ENCODE measurements at places on chromosomes 3 and 15.
A peak's percentile ranks its signal among the peaks of the same experiment; 100 is the strongest.

DNA sequence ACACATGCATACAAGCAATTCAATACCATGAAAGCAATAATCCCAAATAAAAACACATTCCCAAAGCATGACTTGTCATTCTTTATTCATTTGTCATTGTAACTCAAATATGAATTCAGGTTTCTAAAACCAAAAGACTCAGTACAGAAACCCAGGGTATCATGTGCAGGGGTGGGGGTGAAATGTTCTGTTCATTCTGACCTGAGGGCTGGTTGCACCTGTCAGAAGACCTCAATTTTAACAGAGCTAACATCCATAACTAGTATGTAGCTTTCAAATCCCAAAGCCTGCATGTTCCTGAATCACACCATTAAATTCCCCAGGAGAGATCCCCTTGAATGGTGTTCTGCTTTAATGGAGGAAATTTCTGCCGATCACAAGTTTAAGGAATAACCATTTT is 738.7 kb downstream of the MCTP2 start:
- no peak for DNase-seq

- no peak for DNase-seq
Measured at GRCh38 chr3:132265488-132265887, 51.7 kb upstream of the ACP3 start.

GRCh38 chr15:76492538-76492937 is 156.0 kb downstream of the ISL2 start:
- DNase-seq = no peak

GRCh38 chr3:50388016-50388719 is 28.8 kb upstream of the TMEM115 start:
- peak; percentile 54 for DNase-seq
